ENCODE measurements at places on chromosomes 13 and 19. TPM values are rescaled to one million over a fixed set of nuclear protein-coding genes. Genes with fewer than 3 reads are reported as not detected.

DNA sequence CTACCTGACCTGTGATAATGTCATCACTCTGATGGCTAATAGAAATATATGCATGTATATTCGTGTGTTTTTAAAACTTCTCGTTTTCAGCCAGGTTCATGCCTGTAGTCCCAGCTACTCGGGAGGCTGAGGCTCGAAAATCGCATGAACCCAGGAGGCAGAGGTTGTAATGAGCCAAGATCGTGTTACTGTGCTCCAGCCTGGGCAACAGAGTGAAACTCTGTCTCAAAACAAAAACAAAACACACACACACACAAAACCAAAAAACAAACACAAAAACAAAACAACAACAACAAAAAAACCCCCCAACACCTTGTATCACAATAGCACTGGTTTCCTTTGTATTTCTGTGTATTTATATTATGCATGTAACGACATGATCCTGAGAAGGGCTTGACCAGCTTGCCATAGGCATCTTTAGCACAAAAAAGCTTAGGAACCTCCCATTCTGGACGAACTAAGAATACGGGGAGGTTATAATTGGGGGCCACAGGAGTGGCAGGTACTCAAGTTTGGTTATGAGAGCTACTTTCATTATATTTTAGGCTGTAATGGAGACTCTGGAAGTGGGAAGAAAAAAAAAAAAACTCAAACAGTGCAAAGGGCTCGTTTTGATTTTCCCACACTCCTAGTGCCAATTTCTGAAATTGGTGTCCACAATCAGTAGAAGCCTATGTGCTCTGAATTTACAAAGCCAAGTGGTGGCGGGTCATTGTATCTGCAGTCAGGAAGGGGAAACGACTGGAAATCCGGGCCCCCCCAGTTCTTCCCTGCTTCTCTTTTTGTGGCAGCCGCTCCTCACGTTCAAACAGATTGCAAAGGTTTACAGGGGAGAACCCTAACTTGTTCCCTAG lies 1.2 kb upstream of the ACP7 start:
- DNase-seq, result no peak
- peaks cover 12% of the 10 kb centered on the region for H3K4me1 ChIP-seq
- no peak overlapping the region for H3K27ac ChIP-seq
- peak overlapping the region; percentile 73 for H3K4me3 ChIP-seq
- peaks cover 32% of the 10 kb centered on the region for H3K27me3 ChIP-seq

DNA sequence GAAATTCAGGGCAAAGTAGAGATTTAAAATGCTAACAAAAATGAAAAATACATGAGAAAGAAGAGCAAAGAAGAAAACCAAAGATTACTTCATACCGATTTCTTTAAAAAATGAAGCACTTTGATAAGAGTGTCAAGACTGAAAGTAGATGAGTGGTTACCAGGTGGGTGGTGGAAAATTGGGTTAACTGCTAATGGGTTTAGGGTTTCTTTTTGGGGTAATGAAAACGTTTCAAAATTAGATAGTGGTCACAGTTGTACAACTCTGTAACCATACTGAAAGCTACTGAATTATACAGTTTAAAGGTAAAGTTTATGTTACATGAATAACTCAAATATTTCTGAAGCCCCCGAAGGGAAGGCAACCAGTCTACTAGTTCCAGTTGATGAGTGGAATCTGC lies 179.4 kb downstream of the NDFIP2 start:
- peaks cover 15% of the 10 kb centered on the region for H3K27me3 ChIP-seq
- no peak for DNase-seq
- no peak overlapping the region for H3K4me3 ChIP-seq
- H3K27ac ChIP-seq, result no peak overlapping the region
- no peaks in the 10 kb centered on the region for H3K36me3 ChIP-seq
- no peaks in the 10 kb centered on the region for H3K4me1 ChIP-seq

DNA sequence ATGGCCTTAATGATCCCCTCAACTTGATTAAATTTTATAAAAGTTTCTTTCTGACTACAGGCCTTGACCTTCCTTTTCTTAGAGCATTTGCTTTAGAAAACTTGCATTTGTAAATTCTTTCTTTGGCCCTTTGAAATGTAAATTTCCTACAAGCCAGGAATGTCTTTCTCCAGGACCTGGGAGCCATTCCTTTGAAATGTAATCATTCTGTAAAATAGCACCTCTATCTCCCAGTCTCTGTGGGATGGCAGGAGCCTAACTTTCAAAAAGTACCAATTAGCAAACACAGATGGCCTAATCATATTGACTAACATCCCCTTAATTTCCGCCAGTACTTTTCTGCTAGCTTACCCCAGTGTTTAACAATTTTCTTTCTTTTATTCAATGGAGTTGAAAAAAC lies 1394.2 kb upstream of the ATXN8OS start:
- H3K36me3 ChIP-seq, result peaks cover 9% of the 10 kb centered on the region
- DNase-seq, result no peak
- no peak overlapping the region for H3K27ac ChIP-seq
- no peaks in the 10 kb centered on the region for H3K4me1 ChIP-seq

DNA sequence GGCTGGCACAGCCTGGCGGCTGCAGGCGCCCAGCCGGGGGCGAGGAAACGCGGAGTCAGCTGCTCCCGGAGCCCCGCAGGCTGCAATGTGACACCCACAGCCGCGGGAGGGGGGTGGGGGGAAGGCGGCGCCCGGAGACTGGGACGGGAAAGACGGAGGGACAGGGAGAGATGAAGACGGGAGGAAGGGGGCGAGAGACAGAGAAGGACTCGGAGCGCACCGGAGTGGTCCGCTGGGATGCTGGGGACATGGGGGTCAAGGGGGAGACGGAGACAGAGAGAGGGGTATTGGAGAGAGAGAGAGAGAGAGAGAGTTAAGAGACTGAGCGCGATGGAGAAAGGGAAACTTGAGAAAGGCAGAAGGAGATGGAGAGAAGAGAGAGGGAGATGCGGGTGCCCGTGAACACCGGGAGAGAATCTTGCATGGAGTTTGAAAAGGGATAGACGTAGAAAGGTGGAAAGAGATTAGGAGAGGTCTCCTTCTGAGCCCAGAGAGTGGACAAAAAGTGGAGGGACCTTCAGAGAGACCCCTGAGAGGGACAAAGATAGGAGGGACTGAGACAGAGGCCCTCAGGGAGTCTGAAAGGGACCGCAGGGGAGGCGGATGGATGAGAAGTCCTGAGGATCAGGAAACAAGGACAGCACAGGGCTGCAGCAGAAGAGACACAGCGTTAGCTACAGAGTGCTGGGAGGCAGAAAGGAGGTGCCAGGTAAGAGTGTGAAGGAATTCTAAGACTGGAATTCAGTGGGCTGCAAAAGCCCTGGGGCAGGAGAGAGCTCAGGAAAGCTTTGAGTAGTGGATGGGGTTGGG lies 1.0 kb downstream of the SCN1B start:
- H3K4me3 ChIP-seq, result peak overlapping the region; percentile 65
- H3K27me3 ChIP-seq, result peaks cover 11% of the 10 kb centered on the region
- no peaks in the 10 kb centered on the region for H3K36me3 ChIP-seq
- peaks cover 10% of the 10 kb centered on the region for H3K4me1 ChIP-seq
- no peak overlapping the region for H3K27ac ChIP-seq

DNA sequence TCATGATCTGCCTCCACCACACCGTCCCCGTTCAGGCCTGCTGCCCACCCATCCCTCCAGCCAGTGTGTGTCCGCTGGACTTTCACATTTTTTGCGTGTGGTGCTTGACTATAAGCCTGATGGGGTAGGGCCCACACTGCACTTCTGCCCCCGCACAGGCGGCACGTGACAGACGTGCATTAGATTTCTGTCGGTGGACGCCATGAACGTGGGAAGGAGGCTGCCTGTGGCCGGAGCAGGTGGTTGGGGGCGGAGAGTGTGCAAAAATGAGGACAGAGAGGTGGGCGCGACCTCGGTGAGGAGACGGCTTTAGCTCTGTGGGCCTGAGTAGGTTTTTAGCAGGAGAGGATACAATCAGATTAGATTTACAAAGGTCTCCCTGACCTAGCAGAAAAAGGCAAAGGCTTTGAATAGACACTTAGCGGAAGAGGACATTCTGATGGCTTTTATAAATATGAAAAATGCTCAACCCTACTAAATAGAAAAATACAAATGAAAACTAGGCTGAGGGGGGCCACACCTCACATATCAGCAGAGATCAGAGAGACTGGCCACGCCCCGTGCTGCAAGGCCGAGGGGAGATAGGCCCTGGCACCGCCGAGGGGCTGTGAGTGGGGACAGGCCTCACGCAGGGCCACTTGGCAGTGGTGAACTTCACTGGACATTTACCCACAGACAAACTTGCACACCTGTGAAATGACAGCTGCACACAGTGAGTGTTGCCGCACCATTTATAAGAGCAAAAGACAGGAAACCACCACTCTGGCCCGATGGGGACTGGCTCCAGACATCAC lies 25.4 kb downstream of the PAK4 start:
- H3K27me3 ChIP-seq, result no peaks in the 10 kb centered on the region
- peaks cover 44% of the 10 kb centered on the region for H3K4me1 ChIP-seq
- H3K36me3 ChIP-seq, result no peaks in the 10 kb centered on the region

DNA sequence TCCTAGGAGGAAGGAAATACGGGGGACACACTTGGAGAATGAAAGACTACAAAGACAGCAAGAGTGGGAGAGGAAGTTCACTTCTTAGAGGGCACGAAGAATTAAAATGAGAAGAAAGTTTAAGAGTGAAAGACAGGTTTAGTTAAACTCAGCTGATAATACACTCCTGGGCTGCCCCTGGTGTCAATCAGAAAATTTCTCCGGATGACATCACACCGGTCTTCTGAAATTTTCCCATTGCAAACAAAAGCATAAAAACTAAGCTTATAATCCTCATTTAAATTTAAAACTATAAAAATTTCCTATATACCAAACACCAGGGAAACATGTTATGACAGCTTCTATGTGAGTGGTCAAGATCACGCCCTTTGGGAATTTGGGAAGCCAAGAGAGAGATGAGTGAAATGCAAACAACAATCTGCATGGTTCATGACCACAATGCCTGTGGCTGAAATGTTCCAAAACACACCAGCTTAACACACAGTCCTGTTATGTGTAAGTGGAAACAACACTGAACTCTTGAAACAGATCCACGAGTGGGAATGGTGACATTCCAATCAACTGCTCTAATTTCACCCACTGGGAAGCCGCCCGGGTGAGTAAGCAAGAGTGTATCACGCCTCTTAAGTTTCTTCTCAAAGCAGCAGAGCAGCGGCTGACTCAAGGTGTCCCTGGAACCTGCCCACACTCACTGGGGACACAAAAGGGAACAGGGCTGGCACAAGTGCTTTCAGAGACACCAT lies 49.0 kb downstream of the BRD4 start:
- H3K4me1 ChIP-seq, result peaks cover 71% of the 10 kb centered on the region
- peak overlapping the region; percentile 62 for H3K4me3 ChIP-seq
- no peak for DNase-seq

DNA sequence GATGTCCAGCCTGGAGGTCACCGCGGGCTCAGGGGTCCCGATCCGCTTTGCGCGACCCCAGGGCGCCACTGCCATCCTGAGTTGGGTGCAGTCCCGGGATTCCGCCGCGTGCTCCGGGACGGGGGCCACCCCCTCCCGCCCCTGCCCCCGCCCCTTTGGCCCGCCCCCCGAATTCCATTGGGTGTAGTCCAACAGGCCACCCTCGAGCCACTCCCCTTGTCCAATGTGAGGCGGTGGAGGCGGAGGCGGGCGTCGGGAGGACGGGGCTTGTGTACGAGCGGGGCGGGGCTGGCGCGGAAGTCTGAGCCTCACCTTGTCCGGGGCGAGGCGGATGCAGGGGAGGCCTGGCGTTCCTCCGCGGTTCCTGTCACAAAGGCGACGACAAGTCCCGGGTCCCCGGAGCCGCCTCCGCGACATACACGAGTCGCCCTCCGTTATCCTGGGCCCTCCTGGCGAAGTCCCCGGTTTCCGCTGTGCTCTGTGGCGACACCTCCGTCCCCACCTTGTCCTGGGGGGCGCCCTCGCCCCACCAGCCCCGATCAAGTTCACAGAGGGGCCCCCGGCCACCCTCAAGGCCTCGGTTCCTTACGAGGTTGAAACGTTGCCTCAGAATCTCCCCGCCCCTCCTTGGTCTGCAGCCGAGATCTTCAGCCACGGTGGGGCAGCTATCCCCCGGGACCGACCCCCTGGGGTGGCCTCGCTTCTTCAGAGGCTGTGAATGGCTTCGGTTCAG lies 1.2 kb downstream of the LDLR start:
- H3K36me3 ChIP-seq, result peaks cover 6% of the 10 kb centered on the region
- H3K27me3 ChIP-seq, result no peaks in the 10 kb centered on the region
- peak overlapping the region; percentile 96 for H3K27ac ChIP-seq
- peak overlapping the region; percentile 91 for H3K4me3 ChIP-seq
- peak; percentile 98 for DNase-seq
- peaks cover 37% of the 10 kb centered on the region for H3K4me1 ChIP-seq

- no peak overlapping the region for H3K4me3 ChIP-seq
- no peak for DNase-seq
- H3K27me3 ChIP-seq, result peaks cover 6% of the 10 kb centered on the region
These were observed 231.0 kb upstream of the IRS2 start for GRCh38 chr13:110017379-110017778.

DNA sequence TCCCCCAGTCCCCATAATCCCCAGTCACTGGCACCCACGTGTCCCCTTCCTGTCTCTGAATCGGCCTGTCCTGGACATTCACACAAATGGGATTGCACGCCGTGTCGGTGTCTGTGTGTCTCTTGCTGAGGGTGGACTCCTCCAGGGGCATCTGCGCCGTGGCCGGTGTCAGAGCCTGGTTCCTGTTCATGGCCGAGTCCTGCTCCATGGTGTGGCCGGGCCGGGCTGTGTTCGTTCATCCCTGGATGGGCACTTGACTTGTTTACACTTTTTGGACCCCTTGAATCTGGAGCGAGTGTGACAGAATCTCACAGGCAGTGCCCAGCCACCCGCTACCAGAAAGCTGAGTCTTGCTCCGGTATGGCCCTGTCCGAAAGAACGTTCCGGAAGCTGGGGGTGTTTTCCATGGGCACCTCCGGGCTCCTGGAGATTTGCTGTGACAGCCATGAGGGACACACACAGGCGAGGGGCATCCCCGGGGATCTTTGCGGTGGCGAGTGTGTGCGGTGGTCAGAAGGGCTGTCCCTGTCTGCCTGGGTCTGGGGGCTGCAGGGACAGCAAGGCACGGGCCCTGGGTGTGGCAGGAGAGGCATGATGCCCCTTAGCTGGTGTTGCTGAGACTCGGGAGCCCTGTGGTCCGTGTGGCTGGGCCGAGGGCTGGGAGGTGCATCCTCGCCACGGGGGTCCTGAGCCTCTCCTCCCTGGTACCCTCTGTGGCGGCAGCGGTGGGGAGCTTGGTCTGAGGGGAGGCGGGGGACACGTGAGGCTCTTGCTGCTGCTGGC lies 6.4 kb upstream of the MEX3D start:
- DNase-seq, result no peak
- H3K27me3 ChIP-seq, result peaks cover 8% of the 10 kb centered on the region
- H3K36me3 ChIP-seq, result no peaks in the 10 kb centered on the region

The ZNF345 gene
- 3.0 TPM for total RNA-seq

The LRG1 gene
- total RNA-seq, result not detected

The CACNG6 gene
- 0.53 TPM for total RNA-seq

Data from natural killer cell treated with Interleukin-12 subunit alpha and Interleukin-12 subunit beta and Interleukin-15 and Interleukin-18, amount 100 ng/mL, for 72 hours (primary cell).